Bronchial smooth muscle cell (primary cell): ENCODE measurements at places on chromosomes 7 and 10. TPM values are rescaled to one million over a fixed set of nuclear protein-coding genes. Genes with fewer than 3 reads are reported as not detected.

NPY4R2 gene
- total RNA-seq, result not detected in 2 replicates

ASAH2 gene
- total RNA-seq, result 0.26 and 0.32 TPM in 2 replicates

LBX1 gene
- under 0.01 TPM in 1 of 2 replicates, not detected in the other for total RNA-seq

SEPTIN7 gene
- 181 and 349 TPM in 2 replicates for total RNA-seq

ALOX5 gene
- under 0.01 TPM in 1 of 2 replicates, not detected in the other for total RNA-seq

HMX3 gene
- 0.16 TPM in 1 of 2 replicates, not detected in the other for total RNA-seq

GRID2IP gene
- total RNA-seq, result under 0.01 TPM in 1 of 2 replicates, not detected in the other

ZCCHC24 gene
- total RNA-seq, result 29.6 and 35.1 TPM in 2 replicates

CPA4 gene
- 2.7 and 10.6 TPM in 2 replicates for total RNA-seq

MAT1A gene
- total RNA-seq, result not detected in 2 replicates

HECW1 gene
- total RNA-seq, result under 0.01 and 0.79 TPM in 2 replicates

RNF133 gene
- total RNA-seq, result 0.16 and 0.34 TPM in 2 replicates

SLC26A3 gene
- total RNA-seq, result not detected in 2 replicates

GSAP gene
- 3.2 and 4.7 TPM in 2 replicates for total RNA-seq

SCIN gene
- 0.16 TPM in 1 of 2 replicates, not detected in the other for total RNA-seq

OR6V1 gene
- not detected in 2 replicates for total RNA-seq

TRRAP gene
- 12.3 and 14.1 TPM in 2 replicates for total RNA-seq

ADCYAP1R1 gene
- total RNA-seq, result not detected in 2 replicates

GPER1 gene
- total RNA-seq, result 2.1 and 3.6 TPM in 2 replicates

LRRC18 gene
- total RNA-seq, result not detected in 2 replicates

SLC18A2 gene
- not detected in 2 replicates for total RNA-seq

COL26A1 gene
- total RNA-seq, result not detected in 2 replicates

SH2D4B gene
- total RNA-seq, result under 0.01 TPM in 1 of 2 replicates, not detected in the other

WASL gene
- total RNA-seq, result 5.4 and 9.1 TPM in 2 replicates

TBX20 gene
- total RNA-seq, result not detected in 2 replicates

KLHDC10 gene
- total RNA-seq, result 22.5 and 31.3 TPM in 2 replicates

BEND7 gene
- total RNA-seq, result 0.63 and 0.69 TPM in 2 replicates

DENND2A gene
- total RNA-seq, result 38.6 and 47.7 TPM in 2 replicates

SLC29A4 gene
- total RNA-seq, result 1.7 and 6.1 TPM in 2 replicates

DOCK4 gene
- 10.4 and 21.8 TPM in 2 replicates for total RNA-seq

UMAD1 gene
- 9.3 and 10.2 TPM in 2 replicates for total RNA-seq

CDHR1 gene
- not detected in 2 replicates for total RNA-seq

CALHM3 gene
- total RNA-seq, result not detected in 2 replicates

SFMBT2 gene
- 0.17 and 0.47 TPM in 2 replicates for total RNA-seq

GNGT1 gene
- total RNA-seq, result not detected in 2 replicates

UCMA gene
- total RNA-seq, result not detected in 2 replicates

CH25H gene
- total RNA-seq, result 0.26 and 0.47 TPM in 2 replicates

GRM3 gene
- not detected in 2 replicates for total RNA-seq

ZNF487 gene
- 4.9 and 7.5 TPM in 2 replicates for total RNA-seq

ATAD1 gene
- total RNA-seq, result 26.4 and 29.6 TPM in 2 replicates

SFTPA1 gene
- total RNA-seq, result not detected in 2 replicates

ZNF503 gene
- 6.7 and 16.4 TPM in 2 replicates for total RNA-seq

LIPN gene
- not detected in 2 replicates for total RNA-seq

CCL26 gene
- 1.4 TPM in 1 of 2 replicates, not detected in the other for total RNA-seq

PPRC1 gene
- 7.3 and 9.2 TPM in 2 replicates for total RNA-seq

CLEC5A gene
- not detected in 2 replicates for total RNA-seq

MCMBP gene
- 21.0 and 27.6 TPM in 2 replicates for total RNA-seq

FAS gene
- total RNA-seq, result 58.5 and 88.8 TPM in 2 replicates
